ENCODE measurements at places on chromosomes 16 and 17.

DNA sequence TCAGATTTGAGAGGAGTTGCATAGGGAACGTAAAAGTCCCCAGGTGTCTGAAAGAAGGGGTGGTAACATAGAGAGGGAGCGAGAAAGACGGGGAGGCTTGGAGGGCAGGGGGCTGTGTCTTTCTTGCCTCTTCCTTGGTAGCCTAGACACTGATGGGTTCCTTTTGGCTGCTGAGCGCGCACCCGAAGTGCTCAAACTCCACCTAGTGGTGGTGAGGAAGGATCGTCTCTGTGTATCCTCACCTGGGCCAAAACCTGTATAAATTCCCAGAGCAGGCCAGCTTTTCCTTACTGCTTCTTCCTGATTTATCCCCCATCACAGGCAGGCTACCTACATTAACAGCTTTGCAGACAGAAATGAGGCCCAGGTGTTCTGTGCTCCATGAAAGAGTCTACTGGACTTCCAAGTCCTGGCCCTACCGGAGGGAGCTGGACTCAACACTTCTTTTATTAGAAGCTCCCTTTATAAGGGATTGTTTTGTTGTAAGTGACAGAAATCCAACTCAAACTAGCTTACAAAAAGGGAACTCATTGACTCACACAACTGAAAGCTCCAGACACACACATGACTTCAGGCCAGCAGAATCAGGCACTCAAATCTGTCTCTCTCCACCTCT is 5.5 kb upstream of the SLC25A35 start:
- peak; percentile 82 for DNase-seq

GRCh38 chr17:8337802-8338752 is 1.6 kb upstream of the ODF4 start:
- no peak for DNase-seq

DNA sequence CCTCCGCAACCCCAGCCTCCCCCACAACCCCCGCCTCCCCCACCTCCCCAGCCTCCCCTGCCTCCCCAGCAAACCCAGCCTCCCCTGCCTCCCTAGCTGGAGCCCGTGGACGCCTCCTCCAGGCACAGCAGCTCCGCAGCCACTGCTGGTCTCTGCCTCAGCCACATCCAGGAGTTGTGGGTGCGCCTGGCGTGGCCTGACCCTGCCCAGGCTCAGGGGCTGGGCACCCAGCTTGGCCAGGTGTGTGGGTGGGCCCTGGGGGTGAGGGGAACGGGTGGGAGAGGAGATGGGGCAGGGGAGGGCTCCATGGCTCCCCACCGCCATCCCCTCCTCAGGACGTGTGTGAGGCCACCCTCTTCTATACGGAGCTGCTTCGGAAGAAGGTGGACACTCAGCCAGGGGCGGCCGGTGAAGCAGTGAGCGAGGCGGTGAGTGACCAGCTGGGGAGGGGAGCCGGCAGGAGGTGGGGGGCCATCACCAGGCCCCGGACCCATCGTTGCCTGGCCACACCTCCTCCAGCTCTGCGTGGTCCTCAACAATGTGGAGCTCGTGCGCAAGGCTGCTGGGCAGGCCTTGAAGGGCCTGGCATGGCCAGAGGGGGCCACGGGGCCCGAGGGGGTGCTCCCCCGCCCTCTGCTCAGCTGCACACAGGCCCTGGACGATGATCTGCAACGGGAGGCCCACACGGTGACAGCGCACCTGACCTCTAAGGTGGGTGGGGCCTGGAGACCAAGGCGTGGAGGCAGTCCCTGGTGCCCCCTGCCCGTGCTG is 5.8 kb downstream of the TSR3 start:
- DNase-seq, result no peak

DNA sequence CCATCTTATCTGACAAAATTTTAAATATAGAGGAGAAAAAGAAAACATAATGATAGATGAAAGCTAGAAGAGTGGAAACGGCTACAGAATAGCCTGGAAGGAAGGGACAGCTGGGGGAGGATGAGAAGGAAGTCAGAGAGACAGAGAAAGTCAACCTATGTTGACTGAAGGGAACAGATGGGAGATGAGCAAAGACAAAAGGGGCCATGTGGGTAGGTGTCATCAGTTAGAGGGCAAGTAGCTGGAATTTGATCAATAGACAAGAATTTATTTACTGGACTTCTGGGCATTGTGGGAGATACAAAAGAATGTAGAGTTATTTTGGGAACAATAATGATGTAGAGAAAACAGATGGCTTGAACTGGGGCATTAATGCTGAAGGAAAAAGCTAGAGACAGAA is 194.4 kb downstream of the ANKFN1 start:
- DNase-seq, result no peak

DNA sequence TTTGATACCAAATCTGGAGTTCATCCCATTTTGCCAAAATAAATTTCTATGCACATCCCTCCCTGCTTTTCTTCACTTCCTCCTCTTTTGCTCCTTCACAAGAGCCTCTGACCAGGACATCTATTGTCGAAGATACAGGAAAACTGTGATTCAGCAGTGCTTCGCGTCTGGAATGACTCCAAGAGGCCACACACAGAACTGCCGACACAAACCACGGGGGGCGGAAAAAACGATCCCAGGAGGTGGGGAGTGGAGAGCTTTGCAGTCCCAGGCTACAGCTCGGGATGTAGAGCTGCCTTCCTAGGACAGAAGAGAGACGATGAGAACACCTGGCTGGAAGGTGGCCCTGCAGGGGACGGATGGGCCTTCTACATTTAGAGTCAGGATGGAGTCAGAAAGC is 102.8 kb downstream of the XYLT1 start:
- DNase-seq, result no peak

DNA sequence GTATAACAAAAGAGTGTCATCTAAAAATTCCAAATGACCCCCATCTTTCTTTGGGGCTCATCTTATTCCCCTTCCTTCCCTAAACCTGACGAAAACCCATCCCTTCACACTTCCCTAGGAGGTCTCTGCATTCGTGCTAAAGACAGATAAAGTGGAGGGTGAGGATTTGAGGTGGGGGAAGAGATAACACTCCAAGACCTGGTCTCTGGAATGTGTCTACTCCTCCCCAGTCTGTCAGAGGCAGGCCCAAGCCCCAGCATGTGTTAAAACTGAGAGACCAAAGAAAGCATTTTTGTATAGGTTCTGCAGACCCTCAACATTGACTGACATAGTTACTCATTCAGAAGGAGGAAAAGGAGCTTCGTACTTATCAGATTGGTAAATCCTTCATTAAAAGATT is 11.0 kb upstream of the LHX1 start:
- no peak for DNase-seq

- peak; percentile 53 for DNase-seq
Observed at GRCh38 chr17:48351911-48352332, 78.1 kb downstream of the SKAP1 start.

DNA sequence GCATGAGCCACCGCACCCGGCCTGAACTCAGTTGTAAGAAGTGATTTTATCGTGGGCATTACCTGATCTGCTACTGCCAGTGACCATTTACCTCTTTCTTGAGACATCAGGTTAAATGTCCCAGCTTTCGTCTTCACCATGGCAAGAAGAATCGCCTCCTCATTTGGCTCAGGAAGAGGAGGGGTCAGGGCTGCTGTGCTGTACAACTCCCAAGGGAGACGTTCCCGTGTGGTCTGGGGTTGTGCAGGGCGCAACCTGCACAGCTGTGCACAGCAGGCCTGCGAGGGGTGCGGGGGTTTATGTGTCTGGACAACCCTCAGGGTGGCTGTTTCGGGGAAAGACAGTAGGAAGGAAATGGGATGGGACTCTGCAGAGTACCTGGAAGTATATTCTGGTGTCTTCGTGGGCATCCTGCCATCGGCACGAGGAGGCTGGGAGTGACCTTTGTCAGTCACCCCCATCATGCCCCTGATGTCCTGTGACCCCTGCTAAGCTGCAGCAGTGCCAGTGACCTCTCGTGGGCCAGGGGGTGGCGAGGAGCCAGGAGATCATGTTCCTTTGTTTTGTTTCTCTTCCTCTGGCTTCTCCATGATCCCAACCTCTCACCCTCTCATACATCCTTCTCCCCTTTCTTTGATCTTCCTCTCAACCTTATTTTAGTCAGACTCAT is 27.3 kb downstream of the CIBAR2 start:
- no peak for DNase-seq

DNA sequence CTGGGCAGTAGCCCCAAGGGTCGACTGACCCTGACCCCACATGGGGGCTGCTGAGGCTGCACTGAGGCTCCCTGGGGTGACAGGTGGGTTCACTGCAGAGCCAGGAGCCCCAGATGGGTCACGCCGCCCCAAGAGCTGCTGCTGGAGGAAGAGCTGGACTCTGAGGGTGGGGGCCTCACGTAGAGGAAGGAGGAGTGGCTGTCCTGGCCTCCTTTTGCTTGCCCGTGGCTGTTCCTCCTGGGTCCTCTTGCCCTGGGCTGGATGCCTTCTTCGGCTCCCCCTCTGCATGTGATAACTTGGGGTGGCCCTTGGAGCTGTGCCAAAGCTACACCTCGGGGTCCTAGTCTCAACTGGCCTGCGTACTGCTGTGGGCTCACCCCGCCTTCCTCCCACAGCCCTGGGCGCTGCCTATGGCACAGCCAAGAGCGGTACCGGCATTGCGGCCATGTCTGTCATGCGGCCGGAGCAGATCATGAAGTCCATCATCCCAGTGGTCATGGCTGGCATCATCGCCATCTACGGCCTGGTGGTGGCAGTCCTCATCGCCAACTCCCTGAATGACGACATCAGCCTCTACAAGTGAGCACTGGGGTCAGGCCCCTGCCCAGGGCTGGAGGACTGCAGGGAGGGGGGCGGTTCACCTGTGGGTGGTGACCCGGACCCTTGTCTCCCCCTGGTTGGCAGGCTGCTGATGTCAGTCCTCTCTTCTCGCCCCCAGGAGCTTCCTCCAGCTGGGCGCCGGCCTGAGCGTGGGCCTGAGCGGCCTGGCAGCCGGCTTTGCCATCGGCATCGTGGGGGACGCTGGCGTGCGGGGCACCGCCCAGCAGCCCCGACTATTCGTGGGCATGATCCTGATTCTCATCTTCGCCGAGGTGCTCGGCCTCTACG is 1.1 kb upstream of the AMDHD2 start:
- DNase-seq, result no peak

GRCh38 chr16:75260851-75261589 is 9.6 kb upstream of the BCAR1 start:
- DNase-seq, result no peak

- DNase-seq, result no peak
Observed at GRCh38 chr17:28228109-28228840, 90.7 kb upstream of the TMEM97 start.

DNA sequence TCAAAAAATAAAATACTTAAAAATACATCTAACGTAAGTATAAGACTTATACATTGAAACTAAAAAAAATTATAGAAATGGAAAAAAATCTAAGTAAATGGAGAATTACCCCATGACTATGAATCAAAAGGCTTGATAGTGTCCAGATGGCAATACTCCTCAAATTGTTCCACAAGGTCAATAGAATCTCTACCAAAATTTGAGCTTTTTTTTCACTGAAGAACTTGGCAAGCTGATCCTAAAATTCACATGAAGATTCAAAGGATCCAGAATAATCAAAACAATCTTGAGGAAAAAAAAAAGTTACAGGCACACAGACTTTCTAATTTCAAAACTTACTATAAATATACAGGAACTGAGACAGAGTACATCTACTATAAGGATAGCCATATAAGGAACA is 448.4 kb upstream of the CDH11 start:
- DNase-seq, result no peak

DNA sequence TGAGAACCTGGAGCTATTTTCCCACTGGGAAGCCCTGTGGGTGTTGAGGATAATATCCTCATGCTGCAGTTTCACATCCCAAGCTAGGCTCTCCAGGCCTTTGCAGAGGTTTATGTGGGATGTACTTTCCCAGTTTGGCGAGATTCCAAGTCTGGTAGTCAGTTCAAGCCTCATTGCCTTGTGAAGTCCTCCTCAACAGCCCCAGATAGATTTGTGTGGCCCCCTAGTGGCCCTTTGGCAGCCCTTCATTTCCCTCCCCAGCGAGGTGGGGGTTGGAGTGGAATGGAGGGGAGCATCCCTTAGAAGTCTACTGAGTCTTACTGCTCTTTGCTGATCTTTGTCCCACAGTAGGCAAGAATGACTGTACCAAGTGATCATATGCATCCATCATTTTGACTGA is 137.9 kb downstream of the CDH11 start:
- DNase-seq, result peak; percentile 82

GRCh38 chr17:68585643-68586042 is 15.5 kb downstream of the FAM20A start:
- DNase-seq, result no peak

DNA sequence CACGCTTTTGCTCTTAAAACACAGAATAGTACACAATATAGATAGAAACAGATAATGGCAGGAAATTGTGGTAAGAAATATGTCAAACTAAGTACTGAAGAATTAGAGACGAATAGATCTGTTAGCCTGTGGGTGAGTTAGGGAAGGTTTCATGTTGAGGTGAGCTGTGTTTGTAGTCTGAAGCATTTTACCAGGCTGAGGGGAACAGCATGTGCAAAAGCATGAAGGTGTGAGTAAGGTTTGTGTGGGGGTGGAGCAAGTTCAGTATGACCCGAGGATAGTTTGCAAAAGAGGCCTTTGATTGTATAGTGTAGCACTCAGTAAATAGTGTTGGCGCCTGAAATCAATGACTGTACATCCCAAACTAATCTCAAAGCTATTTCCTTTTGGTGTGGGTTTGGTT is 13.8 kb downstream of the IGSF6 start:
- no peak for DNase-seq

DNA sequence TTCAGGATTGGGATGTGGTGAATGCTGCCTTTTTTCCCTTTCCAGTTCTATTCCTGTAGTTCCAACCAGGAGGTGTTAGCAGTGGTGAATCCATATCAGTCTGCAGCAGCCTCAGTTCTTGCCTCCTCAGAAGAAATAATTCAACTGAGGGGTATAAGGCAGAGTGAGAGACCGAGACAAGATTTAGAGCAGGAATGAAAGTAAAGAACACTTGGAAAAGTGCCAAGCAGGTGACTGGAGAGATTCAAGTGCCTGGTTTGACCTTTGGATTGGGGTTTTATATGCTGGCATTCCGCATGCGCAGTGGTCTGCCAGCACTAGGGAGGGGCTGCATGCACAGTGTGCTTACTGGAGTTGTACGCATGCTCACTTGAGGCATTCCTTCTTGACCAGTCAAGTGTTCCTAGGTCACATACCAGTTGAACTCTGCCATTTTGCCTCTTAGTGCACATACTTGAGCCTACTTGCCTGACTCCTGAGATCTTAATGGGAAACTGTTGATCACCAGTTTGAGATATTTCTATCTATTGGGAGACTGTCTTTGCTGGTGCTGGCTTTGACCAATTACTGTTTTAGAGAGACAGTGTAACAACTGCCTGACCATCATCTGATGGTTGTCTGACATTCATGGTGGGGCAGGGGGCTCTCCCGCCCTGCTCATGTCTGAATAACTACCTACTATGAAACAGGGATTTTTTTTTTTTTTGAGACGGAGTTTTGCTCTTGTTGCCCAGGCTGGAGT is 680 bp upstream of the CCL15 start:
- no peak for DNase-seq
